ENCODE measurements at places on chromosomes 6 and 20.

DNA sequence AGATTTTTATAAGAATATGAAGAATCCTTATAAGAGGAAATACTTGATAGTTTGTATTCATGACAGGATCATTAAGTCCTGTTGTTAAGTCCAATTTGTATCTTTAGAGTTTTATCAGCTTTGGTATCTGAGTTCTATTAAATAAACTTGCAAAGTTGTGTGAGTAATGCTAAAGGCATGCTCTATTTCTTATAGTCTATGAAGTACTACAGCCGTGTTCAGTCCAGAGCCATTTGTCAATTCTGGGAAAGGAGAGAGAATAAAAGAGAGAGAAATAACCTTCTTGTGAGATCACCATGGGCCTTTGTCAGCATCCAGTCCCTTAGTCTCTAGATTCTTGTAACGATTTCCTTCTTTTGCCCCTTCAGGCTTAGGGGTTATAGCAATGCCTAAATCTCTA, 181.2 kb upstream of the POU3F2 start:
- no peak for DNase-seq

GRCh38 chr6:44265007-44265721, at the start of gene NFKBIE:
NFKBIE (minus strand) TSS chr6:44265551; CDS start chr6:44265346, 205 bp downstream.
- peak; percentile 92 for DNase-seq

GRCh38 chr6:16741112-16742016, 19.9 kb downstream of the ATXN1 start:
- DNase-seq = no peak

DNA sequence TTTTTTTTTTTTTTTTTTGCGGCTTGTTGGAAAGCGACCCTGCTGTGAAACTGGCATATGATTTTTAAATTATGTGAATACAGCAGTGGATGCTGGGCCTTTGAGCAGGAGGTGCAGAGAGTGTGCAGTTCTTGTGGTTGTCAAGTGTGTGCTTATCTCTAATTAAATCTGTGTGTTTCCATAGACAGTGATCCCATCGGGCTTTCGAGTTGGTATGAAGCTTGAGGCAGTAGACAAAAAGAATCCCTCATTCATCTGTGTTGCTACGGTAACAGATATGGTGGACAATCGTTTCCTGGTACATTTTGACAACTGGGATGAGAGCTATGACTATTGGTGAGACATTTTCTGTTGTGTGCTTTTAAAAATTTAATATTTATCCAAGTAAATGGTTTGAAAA, 52.4 kb downstream of the L3MBTL3 start:
- no peak for DNase-seq

GRCh38 chr6:89353118-89353556, 615 bp upstream of the UBE2J1 start:
- no peak for DNase-seq

- DNase-seq = no peak
Observed at GRCh38 chr20:32312718-32313424, 35.4 kb downstream of the KIF3B start.

DNA sequence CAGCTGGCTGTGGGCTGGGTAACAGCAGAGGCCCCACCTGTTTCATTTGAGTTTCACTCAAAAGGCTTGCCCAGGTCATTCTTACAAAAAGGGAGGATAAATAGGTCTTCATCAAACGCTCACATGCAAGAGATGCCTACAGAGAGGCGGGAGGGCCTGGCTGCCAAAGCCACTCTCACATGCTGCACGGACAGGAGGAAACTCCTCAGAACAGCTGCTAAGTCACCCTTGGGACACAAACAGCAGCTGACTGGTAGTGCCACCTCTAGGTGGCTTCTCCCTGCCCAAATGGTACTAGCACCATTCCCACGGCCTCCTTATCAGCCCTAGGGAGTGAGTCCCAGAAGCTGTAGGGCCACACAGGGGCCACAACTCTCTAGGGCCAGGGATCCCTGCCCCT, 23.8 kb downstream of the SLC22A23 start:
- no peak for DNase-seq

DNA sequence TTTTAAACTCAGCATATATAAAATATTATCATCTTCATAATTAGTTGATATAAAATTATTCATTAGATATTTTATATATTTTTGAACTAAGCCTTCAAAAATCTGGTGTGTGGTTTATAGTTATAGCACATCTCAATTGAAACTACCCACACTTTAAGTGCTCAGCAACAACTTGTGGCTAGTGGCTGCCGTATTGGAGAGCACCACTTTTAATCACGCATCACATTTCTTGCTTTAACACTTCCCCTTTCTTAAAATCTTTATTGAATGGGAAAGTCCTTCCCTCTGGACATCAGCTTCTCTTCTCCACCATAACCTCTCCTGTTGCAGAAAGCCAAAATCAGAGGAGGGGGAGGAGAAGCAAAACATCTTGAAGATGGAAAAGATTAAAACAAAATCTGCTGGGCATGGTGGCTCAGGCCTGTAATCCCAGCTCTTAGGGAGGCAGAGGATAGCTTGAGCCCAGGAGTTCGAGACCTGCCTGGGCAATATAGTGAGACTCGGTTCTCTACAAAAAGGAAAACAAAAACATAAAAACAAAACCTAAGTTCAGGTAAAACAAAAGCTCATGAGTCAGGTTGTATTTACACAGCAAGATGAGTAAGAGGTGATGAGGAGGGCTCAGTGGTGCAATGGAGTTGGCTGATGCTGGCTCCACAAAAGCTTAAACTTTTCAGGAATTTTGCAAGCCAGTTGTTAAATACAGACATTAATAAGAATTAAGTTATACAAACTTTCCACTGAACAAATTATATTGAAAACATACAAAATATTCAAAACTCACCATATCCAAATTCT, 237.0 kb upstream of the SUPT3H start:
- DNase-seq = no peak

DNA sequence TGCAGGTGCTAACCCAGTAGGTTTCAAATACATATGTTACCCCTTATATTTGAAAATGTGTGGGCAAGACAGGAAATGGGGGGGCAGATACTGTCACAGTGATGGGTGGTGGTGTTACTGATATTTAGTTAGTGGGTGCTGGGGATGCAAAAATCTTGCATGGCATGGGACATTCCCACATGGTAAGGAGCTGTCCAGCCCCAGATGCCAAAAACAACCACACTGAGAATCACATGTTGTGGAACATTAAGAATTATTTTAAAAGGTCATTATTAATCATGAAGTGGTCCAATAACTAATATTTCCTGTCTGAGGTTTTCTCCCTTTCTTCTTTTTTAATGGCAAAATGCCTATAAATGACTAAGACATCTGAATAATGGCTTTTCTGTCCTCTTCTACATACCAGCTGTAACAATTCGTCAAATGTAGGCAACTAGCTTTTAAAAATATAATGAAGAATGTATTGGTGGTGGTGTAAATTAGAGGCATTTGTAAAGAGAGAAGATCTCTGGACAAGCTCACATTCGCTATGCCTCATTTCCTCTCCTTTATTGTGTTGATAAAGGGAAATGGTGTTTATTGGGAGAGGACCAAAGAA, 57.3 kb upstream of the SLC35B3 start:
- DNase-seq = no peak

GRCh38 chr6:84798257-84798656, 33.9 kb upstream of the TBX18 start:
- DNase-seq = no peak

DNA sequence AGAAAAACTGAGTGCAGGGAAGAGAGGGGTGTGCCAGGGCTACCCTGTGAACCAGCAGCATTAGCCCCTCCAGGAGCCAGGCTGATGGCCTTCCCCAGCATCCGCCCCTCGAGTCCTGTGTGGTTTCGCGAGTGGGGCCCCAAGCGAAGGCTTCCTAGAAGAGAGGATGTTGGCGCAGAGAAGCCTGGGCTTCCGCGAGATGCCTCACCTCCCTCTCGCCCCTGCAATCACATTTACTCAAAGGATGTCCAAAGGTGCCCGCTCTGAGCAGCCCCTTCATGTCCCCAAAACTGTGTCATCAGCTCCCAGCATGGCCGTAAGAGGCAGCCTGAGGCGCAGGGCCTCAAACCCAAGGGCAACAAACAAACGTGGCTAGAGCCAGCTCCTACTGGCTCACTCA, 111.7 kb downstream of the PREX1 start:
- no peak for DNase-seq

DNA sequence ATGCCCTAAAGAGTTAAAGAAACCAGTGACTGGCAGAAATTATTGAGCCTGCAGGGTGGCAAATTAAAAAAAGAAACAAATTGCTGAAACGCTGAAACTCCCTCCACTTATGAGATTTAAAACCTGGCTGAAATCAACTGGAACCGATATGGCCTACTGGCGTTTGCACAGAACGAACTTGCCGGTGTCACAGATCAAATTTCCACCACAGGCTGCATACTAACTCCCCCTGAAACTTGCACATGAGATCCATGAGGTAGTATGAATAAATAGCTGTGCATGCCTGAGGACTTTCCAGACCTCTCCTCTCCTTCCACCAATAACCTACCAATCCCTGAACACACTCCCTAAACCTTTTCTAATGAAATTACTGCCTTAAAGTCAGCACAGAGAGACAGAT, 150.4 kb downstream of the RNGTT start:
- DNase-seq = no peak

GRCh38 chr6:24126586-24127192, 674 bp downstream of the NRSN1 start:
- peak; percentile 46 for DNase-seq

DNA sequence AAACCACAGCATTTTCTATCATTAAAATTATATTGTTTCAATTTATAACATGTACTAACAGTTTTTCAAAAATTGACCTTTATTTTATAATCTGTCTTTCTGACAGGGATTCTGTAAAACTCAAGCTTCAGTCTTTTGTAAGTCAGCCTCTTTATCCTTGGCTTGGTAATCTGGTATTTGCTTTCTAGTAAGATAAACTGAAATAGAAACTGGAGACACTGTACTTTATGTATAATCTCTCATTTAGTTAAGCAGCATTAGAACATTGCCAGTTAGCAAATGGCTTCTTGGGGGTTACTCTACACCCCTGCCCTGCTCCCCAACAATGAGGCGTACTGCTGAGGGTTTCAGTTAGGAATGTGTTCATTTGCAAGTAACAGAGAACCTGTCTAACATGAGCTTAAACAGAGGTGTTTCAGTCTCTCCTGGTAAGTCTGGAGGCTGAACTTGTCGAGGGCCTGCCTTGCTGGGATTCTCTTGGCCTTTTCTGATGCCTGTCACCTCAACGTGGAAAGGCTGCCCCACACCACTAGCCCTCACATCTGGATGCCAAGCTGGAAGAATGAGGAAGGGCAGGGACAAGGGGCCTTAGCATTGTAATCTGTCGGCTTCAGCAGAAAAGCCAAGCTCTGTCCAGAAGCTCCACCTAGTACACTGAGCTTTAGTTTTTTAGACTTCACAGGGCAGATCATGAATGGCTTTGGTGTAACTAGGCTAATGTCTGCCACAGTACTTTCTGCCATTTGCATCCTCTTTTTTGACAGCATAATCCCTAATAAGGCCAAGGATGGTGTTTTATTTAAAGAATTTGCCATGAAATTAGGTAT, 34.8 kb downstream of the SH3BGRL2 start:
- no peak for DNase-seq

- DNase-seq = peak; percentile 51
Observed at GRCh38 chr20:1895674-1896483, 672 bp downstream of the SIRPA start.
